ENCODE measurements at places on chromosomes 7 and 10.

DNA sequence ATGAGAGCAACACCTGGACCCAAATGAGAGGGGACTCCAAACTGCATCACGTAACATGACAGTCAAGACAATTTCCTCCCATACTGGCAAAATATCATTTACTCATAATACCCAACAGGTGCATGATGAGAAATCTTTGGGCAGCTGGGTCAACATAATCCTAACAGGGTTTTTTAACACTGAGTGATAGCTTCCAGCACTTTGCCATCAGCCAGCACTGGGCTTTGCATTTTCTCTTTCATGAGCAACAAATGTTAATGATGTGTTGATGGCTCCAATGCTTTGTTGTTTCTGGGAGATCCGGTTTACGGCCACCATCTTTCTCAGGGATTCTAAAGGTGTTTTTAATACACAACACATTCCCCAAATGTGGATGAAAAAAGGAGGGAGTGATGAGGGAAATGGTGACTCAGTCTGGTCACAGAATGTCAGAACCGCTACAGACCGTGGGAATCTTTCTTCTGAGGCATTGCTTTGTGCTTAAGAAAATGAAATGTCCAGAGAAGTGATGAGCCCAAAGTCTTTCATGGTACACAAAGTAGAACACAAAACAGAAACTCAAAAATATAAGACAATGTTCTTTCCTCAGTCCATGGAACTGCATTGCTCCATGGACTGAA is 705.7 kb upstream of the IGFBP3 start:
- no peak for DNase-seq

GRCh38 chr7:30348083-30348560 is 63.7 kb downstream of the ZNRF2 start:
- DNase-seq = peak; percentile 70

DNA sequence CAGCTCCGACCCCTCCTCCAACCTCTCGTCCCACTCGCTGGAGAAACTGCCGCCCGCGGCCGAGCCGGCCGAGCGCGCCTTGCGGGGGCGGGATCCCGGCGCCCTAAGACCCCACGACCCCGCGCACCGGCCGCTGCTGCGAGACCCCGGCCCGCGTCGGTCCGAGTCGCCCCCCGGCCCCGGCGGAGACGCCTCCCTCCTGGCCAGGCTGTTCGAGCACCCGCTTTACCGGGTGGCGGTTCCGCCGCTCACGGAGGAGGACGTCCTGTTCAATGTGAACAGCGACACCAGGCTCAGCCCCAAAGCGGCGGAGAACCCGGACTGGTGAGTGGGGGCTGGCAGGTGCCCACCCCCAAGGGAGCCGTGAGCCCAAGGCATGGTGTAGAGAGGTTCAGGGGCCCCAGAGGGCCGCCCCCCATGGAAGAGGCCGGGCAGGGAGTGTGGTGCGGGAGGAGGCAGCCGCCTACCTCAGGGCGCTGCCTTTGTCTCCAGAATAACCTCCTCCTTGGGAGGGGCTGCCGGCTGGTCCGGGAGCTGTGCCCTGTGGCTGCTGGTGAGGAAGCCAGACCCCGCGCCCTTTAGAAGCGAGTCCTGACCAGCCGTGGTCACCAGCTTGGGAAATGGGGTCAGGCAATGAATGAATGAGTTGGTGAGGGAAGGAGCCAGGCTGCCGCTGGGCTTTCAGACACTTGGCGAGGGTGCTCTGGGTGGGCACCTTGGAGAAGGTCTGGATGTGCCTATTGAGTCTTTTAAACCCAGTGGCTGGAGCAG is 1.3 kb downstream of the FAM20C start:
- DNase-seq = no peak

DNA sequence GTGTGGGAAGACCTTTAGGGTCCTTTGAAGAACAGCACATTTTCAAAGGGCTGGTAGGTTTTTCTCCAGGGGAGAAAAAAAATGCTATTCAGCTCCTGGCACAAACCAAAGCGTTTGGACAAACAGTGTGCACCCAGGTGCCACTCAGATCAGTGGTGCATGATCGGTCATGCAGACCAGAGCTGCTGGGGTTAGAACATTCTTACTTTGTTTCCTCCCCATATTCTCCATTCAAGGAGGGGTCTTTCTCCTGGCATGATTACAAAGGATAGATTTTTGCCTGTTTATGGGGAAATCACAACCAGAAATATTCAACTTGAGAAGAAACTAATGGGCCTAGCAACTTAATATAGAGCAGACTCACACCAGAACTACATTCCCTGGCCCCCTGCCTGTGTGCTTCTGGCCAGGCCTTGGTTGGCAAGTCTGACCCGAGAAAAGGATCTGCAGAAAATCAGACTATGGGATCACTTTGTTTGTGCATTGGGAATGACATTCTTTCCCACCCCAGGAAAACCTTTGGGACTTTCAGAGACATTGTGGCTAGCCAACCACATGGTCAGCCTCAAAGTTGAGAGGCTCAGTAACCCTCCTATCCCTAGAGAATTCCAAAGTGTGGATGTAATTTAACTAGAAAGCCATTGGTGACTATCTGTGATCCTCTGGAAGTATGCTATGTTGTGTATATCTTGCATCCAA is 82.3 kb upstream of the FGL2 start:
- DNase-seq = no peak

- no peak for DNase-seq
These were observed 11.8 kb upstream of the TIAL1 start for GRCh38 chr10:119608316-119609155.

DNA sequence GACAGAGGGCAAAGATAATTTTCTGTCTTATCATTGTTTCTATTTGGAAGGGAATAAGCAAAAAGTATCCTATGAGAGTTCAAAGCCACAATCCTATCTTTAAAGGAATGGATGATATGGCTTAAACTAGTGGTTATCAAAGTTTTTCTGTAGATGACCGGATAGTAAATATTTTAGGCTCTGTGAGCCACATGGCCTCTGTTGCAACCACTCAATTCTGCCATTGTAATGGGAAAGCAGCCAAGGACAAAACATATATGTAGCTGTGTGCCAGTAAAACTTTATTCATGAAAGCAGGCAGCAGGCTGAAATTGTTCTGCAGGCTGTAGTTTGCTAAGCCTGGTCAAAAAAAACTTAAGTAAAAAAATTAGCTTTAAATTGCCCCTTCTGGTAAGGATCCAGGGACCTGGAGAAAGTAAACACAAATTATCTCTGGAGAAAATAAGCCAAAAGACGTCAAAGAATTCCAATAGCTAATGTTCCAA is 73.3 kb downstream of the THSD7A start:
- no peak for DNase-seq

- no peak for DNase-seq
These were observed 247 bp downstream of the PARD3 start for GRCh38 chr10:34814913-34815184.

GRCh38 chr7:20798081-20798693 is 11.5 kb upstream of the SP8 start:
- DNase-seq = peak; percentile 69

DNA sequence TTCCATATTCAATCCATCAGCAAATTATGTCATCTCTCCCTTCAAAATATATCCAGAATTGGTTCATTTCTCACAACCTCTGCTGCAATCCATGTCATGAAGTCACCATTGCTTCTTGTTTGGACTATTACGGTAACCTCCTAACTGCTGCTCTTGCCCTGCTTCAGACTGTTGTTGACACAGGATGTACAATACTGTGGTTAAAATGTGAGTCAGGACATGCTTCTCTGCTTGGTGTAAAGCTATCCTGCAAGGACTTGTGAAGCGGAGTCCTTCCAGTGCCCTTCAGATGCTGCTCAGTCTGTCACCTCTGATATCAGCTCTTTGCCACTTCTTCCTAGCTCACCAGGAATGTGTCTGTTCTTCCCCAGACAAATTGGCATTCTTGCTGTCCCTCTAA is 10.4 kb upstream of the NXPH1 start:
- no peak for DNase-seq

- no peak for DNase-seq
These were observed 48.2 kb upstream of the NFKB2 start for GRCh38 chr10:102347236-102347828.

DNA sequence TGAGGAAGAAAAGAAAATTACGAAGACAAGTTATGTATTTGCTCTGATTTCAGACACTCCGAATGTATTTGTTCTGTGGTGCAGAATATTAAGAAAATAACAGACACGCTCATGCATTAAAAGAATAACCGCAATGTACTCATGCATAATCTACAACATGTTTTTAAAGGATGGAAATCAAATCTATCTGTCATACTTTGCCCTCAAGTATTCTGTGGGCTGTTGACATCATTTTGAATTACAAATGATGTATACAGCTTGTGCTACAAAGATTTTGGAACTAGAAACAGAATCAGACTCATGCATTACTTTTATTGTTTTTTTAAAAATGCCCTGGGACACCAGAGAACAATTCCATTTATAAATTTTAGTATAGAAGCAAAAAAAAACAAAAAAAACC is 69.9 kb downstream of the APBB1IP start:
- no peak for DNase-seq

DNA sequence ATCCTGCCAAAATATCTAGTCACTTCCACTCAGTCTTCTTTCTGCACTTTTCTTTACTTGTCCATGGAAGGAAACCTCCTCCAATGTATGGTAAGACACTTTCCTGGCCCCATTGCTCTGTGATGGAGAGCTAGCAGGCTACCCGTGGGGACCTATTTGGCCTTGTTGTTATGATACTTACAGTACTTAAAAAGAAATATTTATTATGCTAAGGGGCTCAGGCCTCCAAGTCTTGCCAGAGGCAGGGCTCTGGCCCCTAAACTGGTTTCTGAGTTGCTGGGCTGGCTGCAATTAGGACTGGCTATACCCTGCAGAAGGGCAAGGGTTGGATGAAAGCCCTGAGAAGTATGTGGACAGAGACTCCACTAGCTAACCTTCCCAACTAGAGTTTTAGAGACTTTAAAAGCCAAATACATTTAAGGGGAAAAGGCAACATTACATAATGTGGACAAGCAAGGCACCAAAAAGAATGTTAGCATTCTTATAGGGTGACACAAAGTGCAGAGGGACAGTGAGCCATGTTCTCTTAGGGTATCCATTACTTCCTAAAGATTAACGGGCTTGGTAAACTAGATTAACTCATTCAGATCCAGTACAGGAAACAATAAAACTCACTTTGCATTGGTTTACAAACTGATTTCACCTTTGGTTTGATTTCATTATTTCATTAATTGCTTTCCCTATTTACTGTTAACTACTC is 84.9 kb upstream of the INHBA start:
- DNase-seq = no peak

DNA sequence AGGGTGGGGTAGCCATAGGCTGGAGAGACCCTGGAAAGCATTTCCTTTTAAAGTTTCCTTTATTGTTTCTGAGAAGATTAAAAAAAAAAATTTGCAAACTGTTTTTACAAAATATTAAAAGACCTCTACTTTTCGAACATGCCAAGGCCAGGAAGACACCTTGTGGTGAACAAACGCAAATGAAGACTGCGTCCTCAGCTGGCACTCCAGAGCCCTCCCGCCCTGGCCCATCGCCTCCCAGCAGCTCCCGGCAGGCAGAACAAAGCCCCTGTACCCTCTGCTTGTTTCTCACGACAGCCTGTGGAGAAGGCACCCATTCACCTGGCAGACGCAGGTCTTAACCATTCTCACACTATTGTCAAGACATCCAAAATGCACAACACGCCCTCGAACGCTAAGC is 56.4 kb downstream of the ESYT2 start:
- no peak for DNase-seq

DNA sequence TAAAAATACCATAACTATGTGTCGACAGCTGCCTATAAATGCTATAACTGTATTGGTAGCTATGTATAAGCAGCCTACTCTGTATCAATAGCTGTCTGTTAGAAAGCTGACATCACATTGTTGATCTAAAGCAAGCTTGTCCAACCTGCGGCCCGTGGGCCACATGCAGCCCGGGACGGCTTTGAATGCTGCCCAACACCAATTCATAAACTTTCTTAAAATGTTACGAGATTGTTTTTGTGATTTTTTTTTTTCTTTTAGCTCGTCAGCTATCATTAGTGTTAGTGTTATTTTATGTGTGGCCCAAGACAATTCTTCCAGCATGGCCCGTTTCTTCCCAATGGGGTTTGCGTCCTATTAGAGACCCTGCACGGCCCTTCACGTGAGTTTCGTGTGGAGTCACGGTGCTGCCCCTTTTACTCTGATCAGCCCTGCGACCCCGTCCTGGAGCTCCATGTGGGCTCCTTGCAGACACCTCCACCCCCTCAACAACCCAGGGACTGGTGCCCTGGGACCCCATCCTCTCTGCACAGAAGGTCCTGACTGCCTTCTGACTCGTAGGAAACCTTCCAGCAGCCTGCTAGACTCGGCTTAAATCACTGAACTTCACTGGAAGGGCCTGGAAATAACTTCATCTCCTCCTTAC is 4.5 kb upstream of the PRKAR1B start:
- no peak for DNase-seq

DNA sequence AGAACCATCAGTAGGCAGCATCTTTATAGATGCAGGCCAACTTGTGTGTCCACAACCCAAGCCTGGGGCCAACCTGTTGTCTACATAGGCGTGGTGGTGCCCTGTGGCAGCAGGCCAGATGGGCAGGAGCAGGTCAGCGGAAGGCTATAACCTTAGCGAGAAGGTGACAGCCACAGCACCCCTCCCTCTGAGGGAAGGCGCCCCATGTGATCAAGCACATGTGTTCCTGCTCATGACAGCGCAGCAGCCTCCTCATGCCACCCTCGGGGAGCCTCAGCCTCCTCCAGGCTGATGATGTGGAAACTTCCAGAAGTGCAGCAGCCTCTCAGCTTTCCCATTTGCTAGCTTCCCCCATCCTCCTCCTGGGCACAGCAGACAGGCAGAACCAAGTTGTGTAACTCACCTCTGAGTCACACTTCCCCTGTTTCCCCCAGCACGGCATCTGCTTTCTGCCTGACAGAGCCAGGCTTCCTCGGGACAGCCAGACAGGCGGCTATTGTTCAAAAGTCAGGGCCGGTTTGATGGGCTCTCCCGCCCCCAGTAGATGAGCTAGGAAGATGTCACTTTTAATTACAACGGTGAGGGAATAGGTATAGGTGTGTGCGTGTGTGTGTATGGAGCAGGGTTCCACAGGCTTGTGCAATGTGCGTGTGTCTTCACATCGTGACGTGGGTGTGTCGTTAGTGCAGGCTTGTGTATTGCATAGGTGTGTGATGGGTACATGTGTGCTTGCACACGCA is 312.0 kb upstream of the ZMIZ1 start:
- peak; percentile 82 for DNase-seq

All from SW 1271 (cell line).